H7 (cell line): ENCODE measurements at places on chromosomes 4 and X. TPM values are rescaled to one million over a fixed set of nuclear protein-coding genes. Genes with fewer than 3 reads are reported as not detected.

The ANXA10 gene
- total RNA-seq, result not detected in 2 replicates

GRCh38 chr4:32706893-32707292 lies 1986.7 kb downstream of the PCDH7 start:
- no peak for DNase-seq

DNA sequence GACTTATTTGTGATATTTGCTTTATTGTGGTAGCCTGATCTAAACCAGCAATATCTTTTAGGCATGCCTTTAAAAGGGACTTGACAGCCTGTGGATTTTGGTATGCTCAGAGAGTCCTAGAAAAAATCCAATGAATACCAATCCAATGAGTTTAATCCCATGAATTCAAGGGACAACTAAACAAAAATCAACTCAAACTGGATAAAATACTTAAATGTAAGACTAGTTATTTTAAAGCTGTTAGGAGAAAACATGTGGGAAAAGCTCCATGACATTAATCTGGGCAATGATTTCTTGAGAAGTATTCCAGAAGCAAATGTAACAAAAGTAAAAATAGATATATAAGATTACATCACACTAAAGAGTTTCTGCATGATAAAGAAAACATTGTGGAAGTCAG lies 711.5 kb upstream of the PITX2 start:
- no peak for DNase-seq

DNA sequence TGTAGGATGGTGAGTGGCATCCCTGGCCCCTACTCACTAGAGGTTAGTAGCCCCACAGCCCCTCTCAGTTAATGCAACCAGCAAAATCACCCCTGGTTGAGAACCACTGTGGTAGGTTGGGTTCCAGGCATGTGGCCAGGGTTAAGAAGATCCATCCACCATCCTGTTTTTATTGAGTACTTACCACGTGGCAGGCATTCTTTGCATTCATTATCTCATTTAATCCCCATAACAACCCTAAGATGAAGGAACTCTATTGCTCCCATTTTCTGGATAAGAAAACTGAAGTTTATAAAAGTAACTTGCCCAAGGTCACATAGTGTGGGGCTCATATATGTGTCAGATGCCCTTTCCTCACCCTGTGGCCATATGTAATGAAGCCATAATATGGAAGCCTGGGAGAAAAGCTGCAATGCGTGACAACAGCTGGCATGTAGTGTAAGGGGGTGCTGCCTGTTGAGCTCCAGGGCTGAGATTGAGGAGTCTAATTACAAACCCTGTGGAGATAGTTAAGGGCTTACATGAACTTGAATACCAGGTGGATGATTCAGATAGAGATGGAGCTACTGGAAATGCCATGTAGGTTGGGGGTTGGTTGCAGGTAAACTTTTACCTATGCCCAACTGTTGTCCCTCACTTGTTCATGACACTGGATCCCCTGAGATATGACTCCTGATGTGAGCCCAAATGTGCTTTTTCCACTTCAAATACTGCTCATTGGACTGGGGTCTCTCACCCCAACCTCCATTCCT lies 100.2 kb upstream of the PGRMC2 start:
- DNase-seq, result no peak

DNA sequence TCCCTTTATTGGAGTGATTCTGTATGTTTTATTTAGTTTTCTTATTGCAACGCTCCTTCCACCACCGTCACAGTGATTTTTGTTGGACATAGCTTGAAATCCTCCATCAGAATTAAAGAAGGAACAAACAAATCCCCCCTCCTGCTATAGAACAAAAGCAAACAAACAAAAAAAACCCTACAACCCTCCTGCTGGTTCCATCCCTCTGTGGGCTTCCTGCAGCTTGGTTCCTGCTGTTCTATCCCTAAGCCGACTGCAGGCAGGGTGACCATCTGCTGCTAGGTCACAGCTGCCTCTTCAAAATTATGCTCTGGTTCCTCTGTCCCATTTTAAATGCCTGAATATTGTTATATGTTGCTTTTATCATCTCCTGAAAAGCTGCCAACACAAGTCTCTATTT lies 116.8 kb upstream of the AGA start:
- DNase-seq, result peak; percentile 71

The ZCCHC18 gene
- 3.5 and 6.0 TPM in 2 replicates for total RNA-seq

DNA sequence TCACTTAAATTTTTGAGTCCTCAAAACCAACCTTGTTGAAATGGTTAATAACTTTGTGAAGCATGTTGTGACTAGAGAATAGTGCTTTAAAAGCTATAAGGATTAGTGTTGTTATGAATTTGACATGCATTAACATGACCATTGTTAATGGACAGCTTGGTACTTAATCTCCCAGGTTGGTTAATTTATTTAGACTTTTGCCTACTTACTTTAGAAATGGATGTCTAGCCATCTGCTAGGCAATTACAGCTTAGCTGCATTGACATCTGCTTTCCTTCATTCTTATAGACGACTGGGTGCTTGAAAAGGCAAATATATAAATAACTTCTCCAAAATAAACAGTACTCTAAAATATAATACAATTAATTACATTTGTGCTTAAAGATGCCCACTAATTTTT lies 368.0 kb downstream of the CCSER1 start:
- DNase-seq, result no peak

The XG gene
- 0.17 and 0.67 TPM in 2 replicates for total RNA-seq

The FGA gene
- not detected in 2 replicates for total RNA-seq

DNA sequence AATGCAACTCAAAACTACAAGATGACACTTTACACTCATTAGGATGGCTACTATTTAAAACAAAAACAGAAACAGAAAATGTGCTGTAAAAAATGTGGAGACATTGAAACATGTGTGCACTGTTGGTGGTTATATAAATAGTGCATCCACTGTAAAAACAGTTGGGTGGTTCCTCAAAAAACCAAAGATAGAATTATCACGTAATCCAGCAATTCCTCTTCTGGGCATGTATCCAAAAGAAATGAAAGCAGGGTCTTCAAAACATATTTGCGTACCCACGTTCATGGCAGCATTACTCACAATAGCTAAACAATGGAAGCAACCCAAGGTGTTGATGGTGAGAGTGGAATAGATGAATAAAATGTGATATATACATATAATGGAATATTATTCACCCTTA lies 967.2 kb downstream of the TRAM1L1 start:
- no peak for DNase-seq

GRCh38 chr4:24094726-24095125 lies 204.9 kb upstream of the PPARGC1A start:
- DNase-seq, result no peak

GRCh38 chrX:46256875-46257274 lies 288.3 kb downstream of the ZNF674 start:
- DNase-seq, result no peak

GRCh38 chr4:54066088-54066415 lies 1.6 kb upstream of the CHIC2 start:
- no peak for DNase-seq

- DNase-seq, result no peak
Observed at GRCh38 chrX:133185938-133186337, 32.2 kb downstream of the TFDP3 start.

GRCh38 chrX:149568701-149569296 lies 18.5 kb downstream of the MAGEA9B start:
- no peak for DNase-seq
